ENCODE measurements at places on chromosomes 12 and 14.

DNA sequence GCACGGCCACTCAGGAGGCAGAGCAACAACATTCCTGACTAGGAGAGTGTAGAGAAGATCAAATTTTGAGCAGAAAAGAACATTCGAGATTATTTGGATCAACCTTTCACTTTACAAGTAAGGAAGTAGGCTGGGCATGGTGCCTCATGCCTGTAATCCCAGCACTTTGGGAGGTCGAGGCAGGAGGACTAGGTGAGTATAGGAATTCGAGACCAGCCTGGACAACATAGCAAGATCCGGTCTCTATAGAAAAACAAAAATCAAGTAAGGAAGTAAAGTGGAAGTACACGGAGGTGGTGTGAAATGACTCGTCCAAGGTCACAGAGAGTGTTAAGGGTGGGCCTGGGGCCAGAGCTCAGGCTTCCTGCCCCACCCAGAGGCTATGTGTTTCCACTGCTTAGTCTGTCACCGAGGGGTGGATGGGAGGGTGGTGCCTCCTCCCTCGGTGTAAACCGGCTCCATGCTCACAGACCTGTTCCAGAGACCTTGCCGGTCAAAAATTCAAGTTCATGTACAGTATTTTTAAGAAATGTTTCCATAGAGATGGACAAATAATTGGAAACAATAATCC is 51.9 kb downstream of the MAP1LC3B2 start:
- DNase-seq = no peak

GRCh38 chr12:75209812-75210138 is at the start of gene KCNC2:
KCNC2 (minus strand) TSS chr12:75209839.
- DNase-seq = no peak

GRCh38 chr12:16588812-16589211 is 17.1 kb downstream of the LMO3 start:
- no peak for DNase-seq

GRCh38 chr12:99055299-99055698 is 410.2 kb downstream of the APAF1 start:
- DNase-seq = no peak

DNA sequence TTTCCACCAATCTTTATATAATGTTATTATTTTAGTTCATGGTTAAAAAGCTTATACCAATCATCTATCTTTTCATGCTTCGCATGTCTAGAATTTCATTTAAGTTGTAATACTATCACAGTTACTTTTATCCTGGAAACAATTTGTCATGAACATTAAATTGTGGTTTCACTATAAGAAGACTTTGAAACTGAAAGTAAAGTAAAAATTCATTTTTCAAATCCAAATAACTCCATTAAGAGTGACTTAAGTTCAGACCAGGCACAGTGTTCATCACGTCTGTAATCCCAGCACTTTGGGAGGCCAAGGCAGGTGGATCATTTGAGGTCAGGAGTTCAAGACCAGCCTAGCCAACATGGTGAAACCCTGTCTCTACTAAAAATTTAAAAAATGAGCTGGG is 12.4 kb downstream of the ESR2 start:
- DNase-seq = no peak

DNA sequence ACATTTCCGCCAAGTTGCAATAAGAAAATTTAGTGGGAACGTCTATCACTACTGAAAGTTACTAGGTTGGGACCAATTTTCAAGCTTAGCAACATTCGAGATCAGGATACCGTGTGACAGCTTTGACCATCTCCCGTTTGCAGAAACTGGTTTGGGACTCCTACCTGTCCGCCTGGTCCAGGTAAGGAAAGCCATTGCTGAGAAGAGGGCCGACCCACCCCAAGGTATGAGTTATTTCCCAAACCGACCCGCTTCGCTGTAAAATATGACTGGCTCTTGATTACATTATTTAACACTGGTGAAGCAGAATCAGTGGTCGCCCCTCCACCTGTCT is 271 bp downstream of the DNAI7 start:
- no peak for DNase-seq

Data from SJSA1 (cell line).